ENCODE measurements at places on chromosomes 12 and 14.

DNA sequence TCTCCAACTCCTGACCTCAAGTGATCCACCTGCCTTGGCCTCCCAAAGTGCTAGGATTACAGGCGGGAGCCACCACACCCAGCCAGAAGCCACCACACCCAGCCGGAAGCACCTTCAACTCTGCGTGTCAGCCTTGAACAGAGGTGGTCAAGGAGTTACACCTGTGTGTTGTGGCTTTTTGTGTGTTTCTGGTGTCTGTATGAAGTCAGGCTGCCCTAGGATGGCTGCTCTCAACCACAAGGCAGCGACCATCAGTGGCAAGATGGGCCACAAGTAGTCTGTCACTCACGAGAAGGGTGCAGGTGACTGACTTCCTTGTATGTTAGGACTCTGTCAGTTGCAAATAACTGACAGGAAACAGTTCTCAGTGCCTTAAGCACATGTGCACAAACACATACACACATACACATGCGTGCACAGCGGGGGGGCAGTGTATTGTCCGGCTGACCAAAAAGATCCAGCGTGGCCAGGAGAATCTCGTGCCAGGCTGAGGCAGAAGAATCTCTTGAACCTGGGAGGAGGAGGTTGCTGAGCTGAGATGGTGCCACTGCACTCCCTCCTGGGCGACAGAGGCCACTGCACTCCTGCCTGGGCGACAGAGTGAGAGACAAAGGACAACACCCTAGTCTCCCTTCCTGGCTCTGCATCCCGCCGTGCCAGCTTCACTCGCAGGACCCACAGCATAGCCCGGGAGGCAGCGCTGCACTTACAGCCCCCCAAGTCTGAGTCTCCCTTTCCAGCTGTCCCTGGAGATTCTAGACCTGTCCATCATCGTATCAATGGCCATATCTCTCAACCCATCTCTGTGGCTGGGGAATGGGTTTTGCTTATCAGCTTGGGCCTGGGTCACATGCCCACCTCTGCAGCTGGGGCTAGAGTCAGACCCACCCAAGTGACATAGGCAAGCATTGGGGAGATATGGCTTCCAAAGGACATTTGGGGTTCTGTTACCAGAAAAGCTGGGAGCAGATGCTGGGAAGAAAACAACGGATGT, 13.7 kb downstream of the P2RX4 start:
- peak; percentile 34 for DNase-seq

- no peak for DNase-seq
Measured at GRCh38 chr12:51846271-51846691, 2.2 kb downstream of the FIGNL2 start.

GRCh38 chr14:90805084-90805391, 11.2 kb downstream of the TTC7B start:
- no peak for DNase-seq

GRCh38 chr12:19675361-19675760, 236.1 kb downstream of the AEBP2 start:
- no peak for DNase-seq

GRCh38 chr12:1882405-1882804, 36.0 kb downstream of the CACNA2D4 start:
- no peak for DNase-seq

- no peak for DNase-seq
Measured at GRCh38 chr12:81207664-81208063, 129.8 kb downstream of the ACSS3 start.

DNA sequence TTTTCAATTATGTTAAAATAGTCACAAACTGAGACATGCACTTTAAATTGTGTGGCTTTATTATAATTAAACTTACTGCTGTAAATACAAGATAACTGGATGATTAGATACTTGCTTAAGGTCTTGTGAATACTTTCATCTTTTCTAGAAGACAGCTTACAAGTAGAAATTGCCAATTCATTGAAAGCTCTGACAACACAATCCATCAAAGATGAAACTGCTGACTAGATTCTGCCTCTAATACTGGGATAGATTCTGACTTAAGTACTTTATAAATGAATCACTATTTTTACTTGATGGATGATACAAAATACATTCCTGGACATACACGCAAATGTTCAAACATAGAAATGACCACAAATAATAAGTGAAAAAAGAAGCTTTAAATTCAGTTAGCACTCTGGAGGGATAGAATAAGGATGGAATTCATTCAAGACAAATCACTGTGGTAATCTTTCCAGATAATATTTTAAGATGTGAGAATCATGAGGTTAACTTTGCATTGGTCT, 876.8 kb downstream of the RPS29 start:
- no peak for DNase-seq

GRCh38 chr14:20198991-20199390, 8.3 kb downstream of the OR11G2 start:
- no peak for DNase-seq

- DNase-seq, result no peak
Measured at GRCh38 chr14:58866391-58866790, 228.6 kb downstream of the DACT1 start.

GRCh38 chr12:62700091-62700880, 233.7 kb downstream of the MON2 start:
- no peak for DNase-seq

- no peak for DNase-seq
Measured at GRCh38 chr14:100872259-100873095, 31.0 kb downstream of the RTL1 start.

DNA sequence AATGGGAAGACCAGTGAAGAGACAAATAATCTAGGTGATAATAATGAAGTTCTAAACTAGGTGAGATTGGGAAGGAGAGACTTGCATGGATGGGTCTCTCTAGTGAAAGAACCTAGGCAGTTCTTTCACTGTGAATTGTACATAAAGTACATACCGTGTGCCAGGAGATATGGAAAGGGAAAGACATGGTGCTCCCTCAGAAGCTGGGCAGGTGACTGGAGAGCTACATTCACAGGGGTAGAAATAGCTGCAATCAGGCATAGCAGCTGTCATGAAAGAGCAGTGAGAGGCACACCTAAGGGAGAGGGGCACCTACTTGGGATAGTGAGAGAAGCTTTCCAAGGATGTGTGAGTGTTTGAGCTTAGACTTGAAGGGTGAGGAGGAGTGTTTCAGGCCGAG, 9.3 kb downstream of the STK38L start:
- no peak for DNase-seq

- DNase-seq, result no peak
Measured at GRCh38 chr12:66074561-66074960, 56.0 kb downstream of the LLPH start.

DNA sequence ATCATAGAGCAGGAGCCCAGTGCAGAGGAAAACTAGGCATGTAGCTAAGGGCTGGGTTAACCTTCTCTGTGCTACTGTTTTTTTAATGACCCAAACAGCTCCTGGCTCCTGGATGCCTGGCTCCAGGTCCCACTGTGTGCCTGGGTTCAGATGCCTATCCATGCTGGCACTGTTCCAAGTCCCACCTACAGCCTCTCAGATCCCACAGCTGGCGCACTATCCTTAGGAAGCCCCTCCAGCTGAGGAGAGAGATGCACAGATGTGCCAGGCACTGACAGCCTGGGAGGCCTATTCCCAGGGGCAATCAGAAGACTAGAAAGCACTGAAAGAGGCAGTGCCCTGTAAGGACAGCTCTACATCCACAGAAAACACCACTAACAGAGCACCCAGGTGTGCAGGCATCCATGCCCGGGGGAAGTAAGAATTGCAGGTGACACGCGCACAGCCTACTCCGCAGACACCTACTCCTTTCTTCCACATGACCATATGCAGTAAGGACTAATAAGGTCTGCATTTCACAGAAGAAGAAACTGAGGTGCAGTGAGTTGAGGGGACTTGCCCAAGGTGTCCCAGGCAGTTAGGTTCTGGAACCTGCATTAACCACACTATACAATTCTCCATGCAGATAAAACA, 51.2 kb downstream of the PITPNM2 start:
- no peak for DNase-seq

DNA sequence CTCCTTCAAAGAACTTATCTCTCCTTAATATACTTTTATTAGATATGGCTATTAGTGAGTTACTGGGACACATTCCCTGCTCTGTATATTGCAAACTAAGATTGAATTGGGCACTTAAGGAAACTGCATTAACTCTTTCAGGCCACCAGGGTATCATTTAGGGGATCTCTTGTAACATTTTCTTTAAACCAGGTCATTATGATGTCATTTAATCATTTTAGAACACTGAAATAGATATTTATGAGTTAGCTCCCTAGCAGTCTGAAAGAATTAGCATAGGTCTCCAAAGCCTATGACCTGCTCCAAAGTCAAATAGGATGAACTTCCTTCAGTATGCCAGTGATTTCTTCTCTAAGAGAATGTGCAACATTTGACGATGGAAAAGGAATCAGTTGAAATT, 506.9 kb downstream of the FOXG1 start:
- no peak for DNase-seq

DNA sequence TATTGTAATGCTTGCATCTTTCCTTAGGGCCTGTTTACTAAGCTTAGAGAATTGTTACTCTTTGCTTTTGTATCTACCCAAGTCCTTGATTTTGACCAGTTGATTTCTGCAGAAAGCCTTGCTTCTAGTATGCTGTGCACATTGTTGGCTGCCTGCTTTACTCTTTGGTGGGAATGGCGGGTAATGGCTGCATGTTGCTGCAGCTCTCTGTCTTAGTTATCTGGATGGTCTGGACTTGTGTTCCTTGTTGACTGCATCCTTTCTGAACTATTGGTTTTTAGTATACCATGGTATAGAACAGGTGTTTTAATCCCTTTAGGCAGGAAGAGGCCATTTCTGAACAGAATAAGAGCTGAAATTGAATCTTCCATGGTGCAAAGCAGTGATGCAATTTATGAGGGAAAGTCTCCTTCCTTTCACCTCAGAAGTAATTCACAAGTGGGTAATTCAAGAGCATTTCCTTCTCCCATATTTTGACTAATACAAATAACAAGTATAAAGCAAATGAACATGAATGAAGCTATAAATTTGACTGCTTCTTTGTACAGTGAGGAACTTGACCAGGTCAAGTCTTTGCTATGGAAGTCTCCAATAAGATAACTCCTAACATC, 466.4 kb downstream of the NPAS3 start:
- DNase-seq, result no peak

DNA sequence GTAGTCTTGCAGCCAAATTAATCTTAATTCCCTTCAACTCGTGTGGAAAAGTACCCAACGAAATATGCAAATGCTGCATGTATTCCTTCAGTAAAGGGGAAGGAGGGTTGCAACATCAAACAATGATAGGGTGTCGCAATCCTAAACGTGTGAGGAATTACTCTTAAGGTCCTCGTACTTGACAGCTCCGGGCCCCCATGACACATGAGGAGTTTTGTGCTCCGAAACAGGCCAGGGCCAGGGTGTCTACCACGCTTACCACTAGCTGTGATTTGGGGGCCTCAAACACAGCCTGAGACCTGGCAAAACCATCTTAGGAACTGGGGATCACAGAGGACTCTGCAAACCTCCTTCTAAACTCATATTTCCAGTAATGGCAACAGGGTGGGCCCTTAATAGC, 20.4 kb downstream of the FOS start:
- no peak for DNase-seq
